SHP77 treated with DMSO at 0.1 percent for 48 hours (cell line): ENCODE measurements at places on chromosomes 1 and 21.

DNA sequence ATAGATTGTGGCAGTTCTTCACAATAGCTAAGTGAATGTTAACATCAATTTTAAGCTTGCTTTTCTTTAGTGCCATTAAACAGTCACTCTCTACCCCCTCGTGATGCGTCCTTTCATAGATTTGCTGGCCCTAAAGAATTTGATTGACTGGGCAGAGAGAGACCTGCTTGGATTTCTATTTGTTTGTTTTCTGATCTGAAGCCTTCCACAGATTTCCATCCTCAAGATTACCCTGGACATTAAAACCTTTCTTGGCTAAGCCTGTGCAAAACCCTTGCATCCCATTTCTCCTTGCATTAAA, 17.8 kb downstream of the C1orf21 start:
- no peak for DNase-seq

GRCh38 chr1:214901718-214902117, 180.8 kb upstream of the KCNK2 start:
- DNase-seq = no peak

GRCh38 chr21:35743571-35743970, 316.8 kb downstream of the SETD4 start:
- DNase-seq = no peak

DNA sequence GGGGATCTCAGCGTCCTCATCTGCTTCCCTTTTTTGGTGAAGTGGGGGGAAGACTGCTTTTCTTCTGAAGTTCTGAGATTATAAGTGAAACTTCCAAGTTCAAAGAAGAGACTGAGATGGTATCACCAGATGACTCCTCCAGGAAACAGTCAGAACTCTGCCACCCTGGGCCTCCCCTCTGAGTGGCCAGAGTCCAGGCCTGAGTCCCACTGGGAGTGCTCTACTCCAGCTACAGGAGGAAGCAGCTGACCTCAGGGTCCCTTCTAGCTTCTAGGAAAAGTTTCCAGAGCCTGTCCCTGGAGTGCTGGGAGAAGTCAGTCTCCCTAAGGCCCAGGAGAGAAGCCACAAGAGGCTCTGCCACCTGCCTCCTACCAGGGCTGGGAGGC, 104.7 kb downstream of the CASZ1 start:
- no peak for DNase-seq
